ENCODE measurements at places on chromosomes 1 and 21.
A peak's percentile ranks its signal among the peaks of the same experiment; 100 is the strongest.

GRCh38 chr1:52158218-52158617 is 16.3 kb downstream of the ZFYVE9 start:
- no peak for DNase-seq

- no peak for DNase-seq
These were observed 49.3 kb downstream of the SH3GLB1 start for GRCh38 chr1:86753700-86754099.

DNA sequence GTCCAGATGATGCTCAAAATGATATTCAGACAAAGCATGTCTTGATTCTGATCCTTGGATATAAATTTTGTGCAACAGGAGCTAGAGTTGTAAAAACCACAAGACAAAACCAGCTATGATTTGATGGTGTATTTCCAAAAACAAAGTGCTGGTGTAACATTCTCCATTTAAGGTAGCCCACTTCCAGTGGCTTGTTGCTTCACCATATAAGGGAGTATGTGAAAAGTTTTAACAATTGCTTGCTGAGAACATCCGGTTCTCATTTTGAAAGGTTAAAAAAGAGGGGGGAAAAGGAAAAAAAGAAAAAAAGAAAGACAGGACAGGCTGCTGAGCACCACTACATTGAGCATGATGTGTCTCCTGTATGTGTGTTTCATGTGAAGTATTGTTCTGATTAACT is 123.6 kb downstream of the MACF1 start:
- DNase-seq = no peak

GRCh38 chr1:26450908-26451307 is 18.8 kb downstream of the DHDDS start:
- no peak for DNase-seq

- peak; percentile 23 for DNase-seq
These were observed 38.4 kb downstream of the AHCTF1 start for GRCh38 chr1:246893191-246893939.

- DNase-seq = no peak
These were observed 185.9 kb downstream of the AK5 start for GRCh38 chr1:77467741-77468140.

- no peak for DNase-seq
These were observed 380.0 kb upstream of the ADGRL2 start for GRCh38 chr1:81420760-81421159.

GRCh38 chr1:186617926-186618325 is 62.3 kb downstream of the PTGS2 start:
- no peak for DNase-seq

GRCh38 chr1:33753087-33753856 is 110.6 kb upstream of the HMGB4 start:
- DNase-seq = no peak

GRCh38 chr21:34092262-34092921 is 19.0 kb downstream of the MRPS6 start:
- DNase-seq = no peak

DNA sequence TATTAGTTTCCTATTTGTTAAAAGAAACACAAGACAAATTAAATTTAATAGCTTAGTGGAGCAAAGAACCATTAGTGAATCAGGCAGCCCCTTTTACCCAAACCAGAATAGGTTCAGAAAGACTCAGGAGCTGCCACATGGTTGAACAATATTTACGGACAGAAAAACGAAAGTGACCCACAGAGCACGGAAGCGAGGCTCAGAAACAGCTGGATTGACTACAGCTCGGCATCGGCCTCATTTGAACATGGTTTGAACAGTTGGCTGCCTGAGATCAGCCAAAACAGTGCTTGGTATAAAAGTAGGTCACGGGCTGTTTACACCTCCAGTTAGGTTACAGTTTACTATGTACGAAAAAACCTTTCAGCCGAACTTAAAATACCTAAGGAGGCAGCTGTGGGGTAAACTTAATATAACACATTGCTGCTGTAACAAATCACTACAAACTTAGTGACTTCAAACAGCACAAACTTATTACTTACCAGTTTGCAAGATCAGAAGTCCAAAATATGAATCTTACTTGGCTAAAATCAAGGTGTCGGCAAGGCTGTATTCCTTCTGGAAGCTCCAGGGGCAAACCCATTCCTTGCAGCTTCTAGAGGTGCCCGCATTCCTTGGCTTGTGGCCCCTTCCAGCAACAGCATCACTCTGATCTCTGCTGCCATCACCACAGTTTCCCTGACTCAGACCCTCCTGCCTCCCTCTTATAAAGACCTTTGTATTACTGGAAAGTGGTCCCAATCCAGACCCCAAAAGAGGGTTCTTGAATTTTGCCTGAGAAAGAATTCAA is 11.8 kb downstream of the PADI4 start:
- no peak for DNase-seq

- no peak for DNase-seq
These were observed 8.0 kb downstream of the CSF1 start for GRCh38 chr1:109918671-109919070.

DNA sequence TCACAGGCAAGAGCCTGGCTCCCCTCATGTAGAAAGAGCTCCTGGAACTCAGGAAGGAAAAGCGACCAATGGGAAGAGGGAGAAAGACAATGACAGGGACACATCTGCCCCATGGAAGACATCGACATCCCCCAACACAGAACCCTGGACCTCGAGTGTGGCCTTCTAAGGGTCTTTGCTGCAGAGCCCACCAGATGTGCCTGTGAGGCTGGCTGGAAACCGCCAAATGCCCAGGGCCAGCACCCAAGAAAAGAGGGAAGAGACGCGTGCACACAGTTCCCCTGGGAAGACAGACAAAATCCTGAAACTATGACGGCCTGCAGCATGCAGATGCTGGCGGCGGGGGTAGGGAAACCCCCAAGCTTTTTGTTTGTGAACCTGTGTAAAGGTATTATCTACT is 36.4 kb upstream of the ADARB1 start:
- no peak for DNase-seq

- no peak for DNase-seq
These were observed 31.5 kb downstream of the PAPPA2 start for GRCh38 chr1:176494436-176494835.

DNA sequence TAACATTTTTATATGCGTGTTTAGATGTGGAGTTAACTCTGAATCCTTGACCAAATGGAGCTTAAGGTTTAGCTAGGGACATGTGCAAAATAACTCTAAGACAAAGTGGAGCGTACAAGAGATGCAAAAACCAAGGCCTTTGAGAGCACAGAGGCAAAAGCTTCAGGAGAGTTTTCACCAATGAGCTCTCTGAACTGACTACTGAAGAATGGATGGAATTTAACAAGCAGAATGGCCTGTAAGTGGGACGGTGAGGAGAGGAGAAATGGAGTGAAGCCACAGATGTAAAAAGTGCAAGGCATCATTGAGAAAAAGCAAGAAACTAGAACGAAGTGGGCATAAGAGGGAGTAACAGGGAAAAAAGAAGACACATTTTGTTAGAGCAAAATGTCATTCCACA is 260.0 kb downstream of the RGS7 start:
- no peak for DNase-seq

GRCh38 chr1:238242181-238242580 is 351.5 kb upstream of the ZP4 start:
- no peak for DNase-seq
